ENCODE measurements at places on chromosomes 4 and X.

DNA sequence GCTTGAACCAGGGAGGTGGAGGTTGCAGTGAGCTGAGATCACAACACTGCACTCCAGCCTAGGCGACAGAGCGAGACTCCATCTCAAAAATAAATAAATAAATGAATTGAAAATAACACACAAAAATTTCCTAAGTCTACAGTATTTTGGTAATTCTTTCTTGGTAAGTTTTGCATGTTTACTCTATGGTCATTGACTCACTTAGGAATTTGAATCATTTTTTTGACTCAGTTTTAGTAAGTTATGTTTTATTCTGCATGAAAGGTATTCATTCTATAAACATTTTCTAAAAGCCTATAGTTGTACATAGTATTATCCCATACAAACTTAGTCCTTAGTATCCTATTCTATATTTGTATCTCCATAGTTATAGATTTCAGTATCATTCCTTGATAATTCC lies 772.9 kb upstream of the SLIT2 start:
- no peak for DNase-seq

DNA sequence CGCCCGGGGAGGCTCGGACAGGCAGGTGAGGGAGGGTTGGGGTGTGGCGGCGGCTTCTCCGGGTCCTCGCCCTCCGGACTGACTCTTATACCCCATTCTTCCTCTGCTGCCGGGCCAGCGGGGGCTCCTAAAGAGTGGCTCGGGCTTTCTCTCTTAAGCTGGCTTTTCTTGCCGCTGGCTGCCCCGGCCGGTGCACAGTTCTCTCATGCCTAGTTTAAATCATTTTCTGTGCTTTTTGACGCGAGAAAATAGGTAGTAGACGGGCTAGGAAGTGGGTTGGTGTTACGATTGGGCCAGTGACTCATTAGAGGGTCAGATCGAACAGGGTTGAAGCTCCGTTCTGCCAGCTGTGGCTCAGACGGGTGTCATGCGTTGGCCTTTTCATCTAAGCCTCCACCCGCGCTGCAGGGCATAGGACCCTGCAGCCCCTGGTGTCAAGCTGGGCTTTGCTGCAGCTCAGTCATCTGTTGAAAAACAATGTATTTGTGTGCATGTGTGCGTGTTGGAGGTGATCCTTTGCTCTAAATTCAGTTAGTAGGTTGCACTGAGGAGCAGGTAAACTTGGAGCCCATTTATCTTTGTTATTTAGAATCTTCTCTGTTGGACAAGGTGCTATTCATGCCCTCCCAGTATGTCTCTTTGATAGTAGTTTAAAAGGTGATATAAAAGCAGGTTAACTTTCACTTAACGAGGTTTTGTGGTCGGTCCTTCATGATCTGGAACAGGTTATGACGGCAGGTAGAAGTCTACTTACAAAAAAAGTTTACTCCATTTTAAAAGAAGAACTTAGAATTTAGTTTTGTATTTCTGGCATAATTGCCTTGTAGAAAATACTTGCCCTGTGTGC lies 802 bp downstream of the BMP2K start:
- peak; percentile 48 for DNase-seq

GRCh38 chrX:101483705-101484104 lies 1.6 kb upstream of the ARMCX4 start:
- no peak for DNase-seq

DNA sequence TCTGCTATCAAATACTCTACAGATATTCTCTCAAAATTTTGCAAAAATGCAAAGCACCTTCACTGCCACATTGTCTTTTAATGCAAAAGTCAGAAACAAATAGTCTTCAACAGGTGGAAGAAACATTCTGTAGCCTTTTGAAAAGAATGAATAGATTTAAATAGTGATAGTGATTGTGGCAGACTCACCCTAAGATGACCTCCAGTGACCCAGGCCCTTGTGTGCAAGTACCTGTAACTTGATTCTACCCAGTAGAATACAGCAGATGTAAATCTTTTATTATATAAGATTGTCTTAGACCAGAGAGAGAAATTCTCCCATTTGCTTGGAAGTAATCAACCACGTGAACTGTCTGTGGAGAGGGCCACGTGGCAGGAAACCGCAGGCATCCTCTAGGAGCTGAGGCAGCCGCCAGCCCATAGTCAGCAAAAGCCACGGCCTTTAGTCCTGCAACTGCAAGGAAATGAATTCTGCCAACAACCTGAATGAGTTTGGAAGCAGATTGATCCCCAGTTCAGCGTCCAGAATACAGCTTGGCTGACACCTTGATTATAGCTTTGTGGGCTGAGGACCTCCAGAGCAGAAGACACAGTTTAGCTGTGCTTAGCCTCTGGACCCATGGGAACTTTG lies 272.5 kb downstream of the ARHGAP10 start:
- no peak for DNase-seq

- no peak for DNase-seq
Observed at GRCh38 chr4:19254486-19254885, 997.2 kb upstream of the SLIT2 start.

GRCh38 chrX:23952984-23953907 lies 45.4 kb downstream of the CXorf58 start:
- peak; percentile 38 for DNase-seq

DNA sequence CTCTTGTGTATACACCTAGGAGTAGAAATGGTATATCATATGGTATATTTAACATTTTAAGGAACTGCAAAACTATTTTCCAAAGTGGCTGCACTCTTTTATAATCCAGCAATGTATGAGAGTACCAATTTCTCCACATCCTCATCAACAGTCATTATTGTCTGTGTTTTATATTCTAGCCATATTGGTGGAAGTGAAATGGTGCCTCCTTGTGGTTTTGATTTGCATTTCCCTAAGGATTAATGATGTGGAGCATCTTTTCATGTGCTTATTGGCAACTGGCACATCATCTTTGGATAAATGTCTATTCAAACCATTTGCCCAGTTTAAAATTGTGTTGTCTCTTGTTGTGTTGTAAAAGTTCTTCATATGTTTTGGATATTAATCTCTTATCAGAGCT lies 9.6 kb downstream of the BMP15 start:
- DNase-seq: no peak

GRCh38 chr4:115945026-115945425 lies 831.6 kb upstream of the NDST4 start:
- no peak for DNase-seq

- no peak for DNase-seq
Observed at GRCh38 chrX:134374294-134374693, 85.7 kb upstream of the HPRT1 start.

DNA sequence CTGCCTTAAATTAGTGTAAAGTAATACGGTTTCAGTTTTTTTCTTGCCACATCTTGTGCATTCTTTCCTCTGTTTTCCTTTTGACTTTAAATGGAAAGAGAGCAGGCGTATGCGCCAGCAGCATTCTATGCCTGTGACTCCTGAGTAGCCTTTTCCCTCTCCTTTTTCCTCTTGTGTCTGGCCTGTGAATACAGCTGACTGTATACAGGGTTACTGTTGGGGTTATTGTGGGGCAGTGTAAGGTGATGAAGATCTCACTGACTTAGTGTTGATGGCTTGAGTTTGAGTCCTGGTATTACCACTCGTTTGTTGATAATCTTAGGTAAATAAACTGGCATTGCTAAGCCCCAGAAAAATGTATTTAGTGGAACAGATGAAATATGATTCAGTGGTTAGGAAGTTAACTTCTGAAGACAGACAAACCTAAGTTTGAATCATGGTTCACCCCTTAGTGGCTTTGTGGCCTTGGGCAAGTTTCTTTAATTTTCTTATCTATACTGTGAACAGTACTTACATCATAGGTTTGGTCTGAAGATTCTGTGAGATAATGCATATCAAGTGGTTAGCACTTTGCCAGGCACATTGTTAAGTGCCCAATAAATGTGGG lies 105.1 kb downstream of the FNIP2 start:
- DNase-seq: no peak

DNA sequence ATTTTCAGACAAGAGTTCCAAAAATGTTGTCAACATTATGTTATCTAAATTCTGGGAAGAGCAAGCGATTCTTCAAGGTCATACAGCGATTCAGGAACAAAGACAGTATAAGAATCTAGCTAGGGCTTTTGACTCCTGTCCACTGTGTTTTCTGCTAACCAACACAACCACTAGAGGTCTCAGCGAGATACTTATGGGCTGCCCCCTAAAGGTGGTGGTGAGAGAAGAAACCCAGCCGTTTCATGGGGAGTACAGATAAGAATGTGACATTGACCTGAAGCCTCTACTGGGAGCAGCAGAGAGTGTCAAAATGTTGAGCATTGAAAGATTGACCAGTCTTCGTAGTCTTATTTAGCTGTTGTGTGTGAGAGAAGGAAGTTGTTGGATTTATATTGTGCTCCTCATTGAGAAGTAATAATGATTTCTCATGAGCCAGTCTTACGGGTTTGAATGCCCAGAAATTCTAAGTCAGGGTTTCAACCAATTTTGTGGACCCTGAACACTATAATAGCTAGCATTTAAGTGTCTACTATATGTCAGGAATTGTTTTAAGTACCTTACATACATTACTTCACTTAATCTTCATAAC lies 168.3 kb downstream of the SPRY1 start:
- peak; percentile 69 for DNase-seq

DNA sequence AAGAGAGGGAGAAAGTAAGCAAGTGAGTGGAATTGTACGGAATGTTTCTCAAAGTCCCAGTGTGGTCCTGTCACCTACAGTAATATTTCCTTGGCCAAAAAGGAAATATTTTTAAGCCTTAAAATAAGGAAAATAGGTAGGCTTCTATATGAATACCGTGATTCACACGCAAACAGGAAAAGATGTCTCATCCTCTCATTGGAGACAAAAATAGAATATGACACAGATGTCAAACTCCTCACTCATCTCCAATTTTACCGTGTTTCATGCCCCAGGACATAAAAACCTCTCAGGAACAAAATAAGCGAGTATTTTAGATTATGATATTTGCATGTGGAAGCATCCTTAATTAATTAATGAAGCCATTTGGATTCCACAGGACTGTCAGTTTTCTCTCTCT lies 1269.5 kb downstream of the RAPGEF2 start:
- DNase-seq: no peak

GRCh38 chrX:134738986-134739740 lies 80.9 kb upstream of the PLAC1 start:
- no peak for DNase-seq

DNA sequence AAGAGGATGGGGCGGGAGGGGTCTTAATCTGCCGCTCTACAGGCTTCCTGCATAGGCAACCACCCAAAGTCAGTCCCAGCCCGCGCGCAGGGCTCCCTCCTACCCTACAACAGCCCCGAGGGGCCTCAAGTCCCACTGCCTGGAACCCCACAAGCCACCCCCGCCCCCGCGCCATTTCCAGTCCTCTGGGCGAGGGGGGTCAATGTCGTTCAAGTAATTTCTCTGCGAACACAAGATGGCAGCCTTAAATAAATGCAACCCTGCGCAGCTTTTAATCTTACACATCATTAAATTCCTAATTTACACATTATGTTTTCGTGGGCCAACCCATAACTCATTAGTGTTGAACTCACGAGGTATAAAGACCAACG lies 92.9 kb downstream of the BCOR start:
- no peak for DNase-seq

DNA sequence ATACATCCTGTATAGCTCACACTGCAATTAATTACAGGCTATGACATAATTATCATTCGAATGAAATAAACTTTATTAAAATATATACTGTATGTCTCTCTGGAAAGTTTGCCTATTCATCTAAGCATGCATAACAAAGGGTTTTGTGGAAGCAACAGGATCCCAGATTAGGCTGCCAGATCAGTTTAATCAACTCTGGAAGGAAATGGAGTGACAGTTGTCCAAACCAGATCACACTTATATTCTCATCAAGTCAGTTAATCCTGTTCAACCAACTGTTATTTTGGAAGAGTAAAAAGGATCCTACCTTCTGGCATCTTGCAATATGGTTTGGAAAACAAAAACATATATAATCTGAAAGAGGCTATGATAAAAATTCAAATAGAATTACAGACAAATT lies 312.2 kb downstream of the FAT4 start:
- no peak for DNase-seq

Measured in CD4-positive, CD25-positive, alpha-beta regulatory T cell (primary cell).